ENCODE measurements at places on chromosomes 1 and 21.

- DNase-seq: peak; percentile 47
Observed at GRCh38 chr1:22773981-22774832, 63.6 kb downstream of the EPHB2 start.

DNA sequence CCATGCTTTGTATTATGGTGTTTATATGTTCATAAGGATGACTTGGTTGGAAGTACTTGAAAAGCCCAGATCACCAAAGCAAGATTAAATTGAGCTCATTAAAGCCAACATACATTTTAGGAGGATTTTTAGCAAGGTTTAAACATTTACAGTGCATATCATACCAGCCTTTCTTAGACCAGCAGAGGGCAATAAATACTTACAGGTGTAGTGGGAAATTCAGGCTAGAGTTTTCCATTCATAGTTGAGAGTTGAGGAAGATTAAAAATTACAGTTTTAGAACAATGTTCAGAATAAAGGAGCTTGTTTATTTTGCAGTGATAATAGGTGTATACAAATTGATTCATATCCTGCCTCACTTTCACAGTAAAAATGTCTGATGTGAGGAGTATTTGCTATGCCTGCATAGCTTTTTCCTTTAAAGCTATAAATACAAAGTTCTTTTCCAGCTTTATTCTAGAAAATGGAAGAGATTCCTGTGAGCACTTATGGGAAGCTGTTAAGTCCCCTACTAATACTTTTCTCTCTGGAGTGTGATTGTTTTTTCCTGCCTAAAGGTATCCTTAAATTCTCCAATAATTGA, 35.3 kb downstream of the DTL start:
- no peak for DNase-seq

GRCh38 chr1:85220756-85221201, 20.0 kb upstream of the SYDE2 start:
- DNase-seq: no peak

DNA sequence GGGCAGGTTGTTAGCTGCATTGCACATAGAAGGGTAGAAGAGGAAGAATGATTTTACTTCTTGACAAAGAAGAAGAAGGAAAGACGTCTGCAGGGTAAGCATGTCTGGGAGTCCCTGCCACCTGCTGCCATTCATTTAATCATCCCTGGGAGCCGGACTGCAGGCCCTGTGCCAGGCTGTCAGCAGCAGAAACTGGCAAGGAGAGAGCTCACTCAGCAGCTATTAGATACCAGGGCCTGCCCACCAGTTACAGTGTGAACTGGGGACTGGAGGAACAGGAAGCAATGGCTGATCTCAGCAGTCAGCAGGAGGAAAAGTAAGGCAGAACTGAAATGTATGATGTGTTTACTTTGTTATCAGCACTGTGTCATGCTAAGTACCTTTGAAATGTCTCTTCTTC, 75.7 kb upstream of the C1orf87 start:
- no peak for DNase-seq

DNA sequence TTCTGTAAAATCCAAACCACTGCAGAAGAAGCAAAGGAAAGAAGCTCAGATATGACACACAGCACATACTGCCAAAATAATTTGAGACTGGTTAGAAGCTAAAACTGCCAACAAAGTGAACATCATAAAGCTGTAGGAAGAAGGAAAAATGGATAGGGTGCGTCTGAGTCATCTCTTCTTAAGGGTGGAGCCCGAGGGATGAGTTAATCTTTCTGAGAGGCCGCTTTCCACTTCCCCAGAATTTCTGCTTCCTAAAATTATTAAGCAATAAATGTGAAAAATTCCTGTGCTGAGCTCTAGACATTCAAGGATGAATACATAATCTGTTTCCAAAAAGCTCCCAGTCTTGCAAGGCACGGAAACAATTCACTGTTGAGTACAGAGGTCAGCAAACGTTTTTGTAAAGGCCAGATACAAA, 20.1 kb downstream of the PPT1 start:
- no peak for DNase-seq

- no peak for DNase-seq
Observed at GRCh38 chr1:157996433-157996832, 3.0 kb downstream of the KIRREL1 start.

DNA sequence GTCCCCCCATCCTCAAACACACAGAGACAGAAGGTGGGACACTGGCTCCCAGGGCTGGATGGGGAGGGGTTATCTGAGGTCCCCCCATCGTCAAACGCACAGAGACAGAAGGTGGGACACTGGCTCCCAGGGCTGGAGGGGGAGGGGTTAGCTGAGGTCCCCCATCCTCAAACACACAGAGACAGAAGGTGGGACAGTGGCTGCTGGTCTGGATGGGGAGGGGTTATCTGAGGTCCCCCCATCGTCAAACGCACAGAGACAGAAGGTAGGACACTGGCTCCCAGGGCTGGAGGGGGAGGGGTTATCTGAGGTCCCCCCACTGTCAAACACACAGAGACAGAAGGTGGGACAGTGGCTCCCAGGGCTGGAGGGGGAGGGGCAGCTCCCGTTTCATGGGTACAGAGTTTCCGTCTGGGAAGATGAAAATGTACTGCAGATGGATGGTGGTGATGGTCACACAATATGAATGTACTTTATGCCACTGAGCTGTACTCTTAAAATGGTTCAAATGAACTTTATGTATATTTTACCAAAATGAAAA, 69.2 kb downstream of the SCCPDH start:
- no peak for DNase-seq

DNA sequence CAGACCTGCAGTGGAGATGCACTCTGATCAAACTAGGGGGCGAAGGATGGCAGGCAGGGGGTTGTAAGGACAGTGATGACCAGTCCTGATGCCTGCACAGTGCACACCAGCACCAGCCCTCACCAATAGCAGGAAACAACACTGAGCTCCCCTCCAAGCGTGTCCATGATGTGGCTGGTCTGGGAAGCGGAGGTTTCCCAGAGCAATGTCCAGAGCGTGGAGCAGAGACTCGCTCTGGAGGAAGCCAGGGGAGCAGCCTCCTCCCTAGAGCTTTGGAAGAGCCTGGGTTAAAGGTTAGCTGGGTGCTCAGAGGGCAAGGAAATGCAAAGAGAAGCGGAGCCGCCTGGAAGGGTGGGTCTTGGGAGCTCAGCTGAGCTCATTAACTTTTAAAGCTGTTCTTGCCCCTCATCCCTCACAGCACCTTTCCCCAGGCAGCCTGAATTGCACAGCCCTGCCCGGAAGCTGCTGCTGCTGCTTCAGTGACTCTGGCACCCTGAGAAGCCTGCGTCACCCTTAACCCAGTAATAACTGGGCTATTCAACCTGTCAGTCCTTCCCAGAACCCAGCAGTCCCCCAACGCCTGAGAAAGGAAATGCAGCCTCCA, 162.2 kb upstream of the RAB4A start:
- DNase-seq: no peak

- no peak for DNase-seq
Observed at GRCh38 chr1:10890491-10891071, 94.1 kb upstream of the CASZ1 start.

DNA sequence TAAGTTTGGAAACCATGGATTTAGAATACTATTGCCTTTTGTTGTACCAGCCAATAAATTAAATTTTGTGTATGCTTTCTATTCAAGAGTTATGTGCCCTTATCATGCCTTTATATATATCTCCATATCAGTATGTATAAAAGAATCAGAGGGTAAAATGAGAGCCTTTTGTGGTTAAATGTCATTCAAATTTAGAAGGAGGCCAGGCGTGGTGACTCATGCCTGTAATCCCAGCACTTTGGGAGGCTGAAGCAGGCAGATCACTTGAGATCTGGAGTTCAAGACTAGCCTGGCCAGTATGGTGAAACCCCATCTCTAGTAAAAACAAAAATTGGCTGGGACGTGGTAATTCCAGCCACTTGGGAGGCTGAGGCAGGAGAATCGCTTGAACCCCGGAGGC, 88.9 kb downstream of the XPR1 start:
- DNase-seq: no peak

DNA sequence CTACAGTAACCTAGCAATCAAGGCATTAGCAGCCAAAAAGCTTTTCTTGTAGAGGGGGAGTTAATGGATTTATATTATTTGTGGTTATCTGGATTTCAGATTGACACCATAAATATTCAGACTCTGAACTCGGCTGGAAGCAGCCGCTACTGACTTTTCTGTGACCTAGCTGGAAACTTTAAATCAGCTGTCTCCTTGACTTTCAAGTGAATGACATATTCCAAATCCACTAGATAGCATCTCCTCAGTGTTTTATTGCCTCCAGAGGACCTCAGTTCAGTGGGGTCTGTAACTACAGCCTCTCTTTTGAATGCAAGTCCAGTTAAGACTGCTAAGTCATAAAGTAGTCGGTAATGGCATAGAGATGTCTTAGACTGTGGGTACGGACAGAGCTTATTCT, 448.5 kb downstream of the NUF2 start:
- no peak for DNase-seq

DNA sequence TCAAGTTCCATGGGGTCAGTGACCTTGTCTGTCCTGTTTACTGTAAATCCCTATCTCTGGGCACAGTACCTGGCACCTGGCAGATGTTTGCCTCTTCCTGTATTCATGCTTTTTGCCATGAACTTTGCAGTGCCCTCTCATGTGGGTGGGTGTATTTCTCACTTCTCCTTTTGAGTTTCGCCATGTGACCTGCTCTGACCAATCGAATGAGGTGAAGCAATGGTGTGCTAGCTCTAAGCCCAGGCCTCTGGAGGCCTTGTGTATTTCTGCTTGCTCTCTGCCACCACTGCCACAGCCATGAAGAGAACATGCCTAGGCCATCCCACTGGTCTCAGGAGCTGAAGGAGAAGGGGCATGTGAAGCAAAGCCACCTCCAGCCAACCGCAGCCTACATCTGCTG, 185.5 kb upstream of the ZC3H12A start:
- no peak for DNase-seq

GRCh38 chr21:46597896-46598343, 7.0 kb downstream of the S100B start:
- no peak for DNase-seq

- DNase-seq: no peak
Observed at GRCh38 chr21:24897883-24898282, 709.4 kb downstream of the MRPL39 start.

- no peak for DNase-seq
Observed at GRCh38 chr1:58999676-59000075, 215.8 kb upstream of the JUN start.

- DNase-seq: no peak
Observed at GRCh38 chr1:15215116-15215515, 31.9 kb upstream of the FHAD1 start.

DNA sequence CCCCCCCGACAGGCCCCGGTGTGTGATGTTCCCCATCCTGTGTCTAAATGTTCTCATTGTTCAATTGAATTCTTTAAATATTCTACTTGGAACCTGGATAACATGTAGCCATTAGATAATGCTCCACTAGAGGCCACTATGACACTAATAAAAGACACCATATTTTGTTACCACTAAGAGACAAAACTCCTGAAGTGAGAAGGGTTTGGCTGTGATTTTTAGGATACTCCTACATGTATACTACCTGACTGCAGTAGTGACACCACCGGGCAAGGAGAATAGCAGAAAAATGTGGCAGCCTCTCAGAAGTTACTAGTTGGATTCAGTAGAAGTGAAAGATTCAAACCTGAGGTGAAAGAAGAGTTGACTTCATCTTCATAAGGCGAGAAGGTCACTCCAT, 36.0 kb downstream of the F5 start:
- DNase-seq: peak; percentile 63

DNA sequence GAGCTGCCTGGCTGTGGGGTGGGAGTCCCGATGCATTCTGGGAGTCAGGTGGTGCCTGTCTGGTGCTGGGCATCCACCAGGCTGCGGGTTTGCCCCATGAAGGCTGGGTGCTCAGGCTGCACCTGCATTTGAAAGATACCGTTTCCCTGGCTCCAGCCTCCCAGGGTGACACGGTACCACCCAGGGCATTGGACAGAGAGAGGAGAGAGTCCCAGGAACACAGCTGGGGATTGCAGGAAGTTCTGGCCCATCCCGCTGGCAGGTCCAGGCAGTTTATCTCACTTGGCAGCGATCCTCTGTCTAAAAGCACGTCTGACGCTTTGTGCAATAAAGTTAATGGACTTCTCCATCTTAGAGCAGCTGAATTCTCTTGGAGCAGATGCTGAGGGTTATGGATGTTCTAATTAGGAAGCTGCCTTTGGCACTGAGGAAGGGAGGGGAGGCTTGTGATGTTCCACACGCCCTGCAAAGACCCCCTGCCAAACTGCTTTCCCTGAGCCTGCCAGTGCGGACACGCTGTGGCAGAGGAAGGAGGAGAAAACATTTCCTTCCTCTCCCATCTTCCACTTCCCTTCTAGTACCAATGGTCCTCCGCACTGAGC, 246.9 kb downstream of the GRIK3 start:
- DNase-seq: no peak

DNA sequence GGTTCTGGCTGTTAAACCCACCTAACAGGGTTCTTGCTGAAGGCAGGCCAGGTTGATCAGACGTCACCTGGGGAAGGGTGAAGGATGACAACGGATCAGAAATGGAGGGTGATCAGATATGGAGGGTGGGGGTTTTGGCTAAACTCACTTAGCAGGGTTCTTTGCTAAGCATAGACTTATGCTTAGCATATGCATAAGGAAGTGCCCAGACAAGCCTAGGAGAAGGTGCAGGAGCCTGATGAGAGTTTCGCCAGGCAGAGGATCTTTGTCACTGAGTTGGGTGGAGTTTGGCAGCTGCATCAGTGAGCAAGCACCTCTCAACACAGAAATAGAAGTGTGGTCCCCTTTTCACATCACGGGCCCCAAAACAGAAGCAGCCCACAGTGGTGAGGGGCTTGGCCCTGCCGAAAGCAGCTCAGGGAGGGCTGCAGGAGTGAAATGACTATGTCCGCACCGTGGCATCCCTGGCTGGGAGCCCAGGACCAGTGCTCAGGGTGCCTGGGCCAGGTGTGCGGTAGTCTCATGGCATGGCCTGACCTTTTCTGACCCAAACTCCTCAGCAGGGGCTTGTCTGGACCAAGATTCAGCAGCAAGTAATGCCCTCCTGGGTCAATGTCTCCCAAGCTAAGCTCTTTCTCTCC, 101.6 kb downstream of the AJAP1 start:
- DNase-seq: no peak

- DNase-seq: peak; percentile 18
Observed at GRCh38 chr1:235583511-235584001, 66.0 kb downstream of the GNG4 start.

- no peak for DNase-seq
Observed at GRCh38 chr1:9183898-9184297, 50.7 kb upstream of the H6PD start.

DNA sequence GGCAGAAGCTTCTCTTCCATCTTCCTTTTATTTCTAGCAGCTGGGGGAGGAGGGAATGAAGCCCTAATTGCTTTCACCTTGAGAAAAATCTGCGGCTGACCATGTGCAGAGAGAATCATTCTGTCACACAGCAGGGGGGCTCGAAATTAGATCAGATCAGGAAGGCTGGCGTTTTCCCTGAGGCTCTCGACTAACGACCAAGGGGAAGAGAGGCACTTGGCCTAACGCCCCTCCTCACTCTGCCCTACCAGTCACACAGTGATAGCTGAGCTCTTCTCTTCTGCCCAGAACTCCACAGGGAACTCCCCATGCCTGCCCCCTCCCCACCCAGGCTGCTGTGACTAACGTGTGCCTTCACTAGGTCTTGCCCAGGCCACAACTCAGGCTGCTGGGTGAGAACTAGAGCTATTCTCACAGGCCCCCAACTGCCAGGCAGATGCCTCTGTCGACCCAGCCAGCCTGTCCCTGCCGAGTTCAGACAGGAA, 26.5 kb upstream of the KHDRBS1 start:
- DNase-seq: no peak

GRCh38 chr1:218538341-218538740, 193.2 kb downstream of the TGFB2 start:
- no peak for DNase-seq

- no peak for DNase-seq
Observed at GRCh38 chr1:29172415-29172939, 9.2 kb downstream of the SRSF4 start.
